Naive thymus-derived CD8-positive, alpha-beta T cell (primary cell): ENCODE measurements at places on chromosomes 6 and 20. TPM values are rescaled to one million over a fixed set of nuclear protein-coding genes. Genes with fewer than 3 reads are reported as not detected.

GRCh38 chr20:24149175-24149574 lies 160.6 kb upstream of the GGTLC1 start:
- no peak for DNase-seq
- H3K4me1 ChIP-seq: peaks cover 5% of the 10 kb centered on the region
- no peak overlapping the region for H3K27ac ChIP-seq
- H3K36me3 ChIP-seq: no peaks in the 10 kb centered on the region
- peaks cover 5% of the 10 kb centered on the region for H3K27me3 ChIP-seq

DNA sequence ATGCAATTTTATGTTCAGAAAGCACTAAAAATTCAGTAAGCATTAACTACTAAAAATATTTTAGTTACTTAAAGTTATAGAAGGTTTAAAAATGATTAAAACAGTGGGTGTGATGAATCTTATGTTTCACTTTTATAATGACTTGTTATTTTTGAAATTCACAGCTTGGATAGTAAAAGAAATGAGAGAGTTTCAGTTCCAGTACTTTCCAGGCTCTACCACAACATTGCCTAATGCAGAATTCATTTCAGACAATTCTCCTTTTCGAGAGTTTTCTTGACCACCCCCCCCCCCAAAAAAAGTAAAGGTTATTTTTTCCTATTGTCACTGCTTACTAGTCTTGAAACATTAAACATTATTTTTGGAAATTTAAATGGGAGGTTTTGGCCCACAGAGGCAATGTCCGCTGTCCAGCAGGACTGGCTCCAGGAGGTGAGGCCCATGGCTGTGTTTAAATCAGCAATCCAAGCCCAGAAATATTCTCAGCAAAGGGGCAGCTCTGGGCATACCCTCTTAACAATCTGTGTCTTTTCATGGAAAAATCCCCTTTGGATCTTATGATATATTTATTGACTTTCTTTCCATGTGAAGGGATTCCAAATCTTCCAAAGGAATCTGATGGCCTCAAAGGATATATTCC lies 519.9 kb downstream of the MAFB start:
- no peak overlapping the region for H3K4me3 ChIP-seq
- no peaks in the 10 kb centered on the region for H3K36me3 ChIP-seq
- no peak for DNase-seq
- no peak overlapping the region for H3K27ac ChIP-seq
- peaks cover 4% of the 10 kb centered on the region for H3K27me3 ChIP-seq

DNA sequence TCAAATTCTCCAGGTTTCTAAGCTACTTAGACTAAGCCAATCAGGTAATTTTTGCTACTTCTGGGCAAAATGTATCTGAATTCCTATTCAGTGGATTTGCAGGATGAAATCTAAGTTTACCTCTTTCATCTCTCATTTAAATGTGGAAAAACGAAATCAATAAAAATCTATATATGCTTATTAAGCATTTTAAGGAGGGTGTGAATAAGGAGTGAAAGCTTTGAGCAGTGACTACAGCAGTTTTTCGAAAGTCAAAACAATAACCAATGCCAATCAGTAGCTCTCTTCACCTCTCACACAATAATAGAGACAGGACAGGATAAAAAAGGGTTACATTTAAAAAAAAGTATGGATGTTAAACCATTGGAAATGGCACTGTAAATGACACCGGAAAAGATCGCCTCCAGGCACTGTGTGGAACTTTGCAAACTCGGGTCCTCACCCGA lies 476 bp upstream of the BCKDHB start:
- H3K4me1 ChIP-seq: peaks cover 23% of the 10 kb centered on the region
- peak overlapping the region; percentile 94 for H3K4me3 ChIP-seq
- peak overlapping the region; percentile 94 for H3K27ac ChIP-seq
- H3K27me3 ChIP-seq: no peaks in the 10 kb centered on the region
- DNase-seq: no peak

GRCh38 chr20:63471002-63471716 lies 1.3 kb downstream of the KCNQ2 start:
- H3K27ac ChIP-seq: no peak overlapping the region
- DNase-seq: no peak
- peaks cover 8% of the 10 kb centered on the region for H3K4me1 ChIP-seq
- H3K36me3 ChIP-seq: no peaks in the 10 kb centered on the region

DNA sequence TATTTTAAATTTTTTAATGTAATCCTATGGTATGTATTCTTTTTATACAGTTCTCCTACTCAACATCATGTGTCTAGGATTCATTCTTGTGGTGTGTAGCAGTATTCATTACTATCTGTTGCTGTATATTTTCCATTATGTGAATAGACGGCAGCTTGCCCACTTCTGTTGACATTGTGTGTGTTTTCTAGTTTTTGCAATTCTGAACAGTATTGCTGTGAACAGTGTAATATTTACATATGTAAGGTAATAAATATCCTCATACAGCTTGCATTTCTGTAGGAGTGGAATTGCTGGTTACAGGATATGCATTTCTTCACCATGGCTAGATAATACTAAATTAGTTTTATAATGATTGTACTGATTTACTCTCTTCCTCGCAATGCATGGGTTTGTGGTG lies 51.9 kb downstream of the SCAF8 start:
- H3K4me1 ChIP-seq: peaks cover 45% of the 10 kb centered on the region
- no peak overlapping the region for H3K4me3 ChIP-seq
- H3K36me3 ChIP-seq: peaks cover 16% of the 10 kb centered on the region
- no peaks in the 10 kb centered on the region for H3K27me3 ChIP-seq
- no peak for DNase-seq
- H3K27ac ChIP-seq: no peak overlapping the region

The B3GAT2 gene
- total RNA-seq: not detected

The PFDN4 gene
- total RNA-seq: 23.8 TPM

The NKX2-4 gene
- total RNA-seq: not detected

GRCh38 chr6:44666324-44666723 lies 278.8 kb downstream of the CDC5L start:
- no peak overlapping the region for H3K27ac ChIP-seq
- no peaks in the 10 kb centered on the region for H3K4me1 ChIP-seq
- no peaks in the 10 kb centered on the region for H3K36me3 ChIP-seq
- H3K4me3 ChIP-seq: no peak overlapping the region
- H3K27me3 ChIP-seq: no peaks in the 10 kb centered on the region

- H3K4me3 ChIP-seq: peak overlapping the region; percentile 97
- H3K36me3 ChIP-seq: no peaks in the 10 kb centered on the region
- no peak for DNase-seq
Observed at GRCh38 chr6:43426928-43427405, 374 bp upstream of the ABCC10 start.

GRCh38 chr6:24332317-24332716 lies 25.5 kb downstream of the DCDC2 start:
- no peak overlapping the region for H3K4me3 ChIP-seq
- no peaks in the 10 kb centered on the region for H3K36me3 ChIP-seq
- no peak overlapping the region for H3K27ac ChIP-seq
- no peaks in the 10 kb centered on the region for H3K4me1 ChIP-seq

DNA sequence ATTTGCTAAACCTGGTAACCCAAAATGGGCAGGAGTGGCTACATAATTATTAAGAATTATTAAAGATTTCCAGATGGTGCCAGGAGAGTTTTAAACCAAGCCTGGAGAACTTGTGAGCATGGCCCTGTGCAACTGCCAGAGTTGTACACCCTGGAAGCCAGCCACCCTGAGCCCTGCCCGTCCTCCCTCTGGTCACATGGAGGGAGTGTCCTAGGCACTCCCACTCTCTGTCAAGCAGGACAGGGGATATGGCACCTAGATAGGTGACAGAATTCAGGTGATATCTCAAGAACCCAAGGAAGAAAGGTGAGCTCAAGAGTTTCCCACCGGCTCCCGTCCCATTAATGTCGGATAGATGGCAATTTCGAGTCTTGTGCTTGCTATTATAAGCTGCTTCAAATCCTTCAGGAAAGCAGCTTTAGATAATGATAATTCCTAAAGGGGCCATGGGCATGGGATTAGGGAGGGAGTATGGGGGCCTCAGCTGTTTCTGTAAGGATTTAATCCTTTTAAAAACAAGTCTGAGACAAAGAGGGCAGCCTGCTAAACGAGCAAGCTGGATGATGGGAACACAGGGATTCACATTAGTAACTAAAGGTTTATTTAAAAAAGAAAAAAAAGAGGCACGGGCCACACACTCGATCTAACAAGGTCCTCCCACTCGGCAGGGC lies 169.1 kb downstream of the BMP7 start:
- H3K4me3 ChIP-seq: no peak overlapping the region
- peaks cover under 1% of the 10 kb centered on the region for H3K4me1 ChIP-seq
- DNase-seq: no peak

The TSBP1 gene
- not detected for total RNA-seq

The CDH4 gene
- total RNA-seq: 0.44 TPM

DNA sequence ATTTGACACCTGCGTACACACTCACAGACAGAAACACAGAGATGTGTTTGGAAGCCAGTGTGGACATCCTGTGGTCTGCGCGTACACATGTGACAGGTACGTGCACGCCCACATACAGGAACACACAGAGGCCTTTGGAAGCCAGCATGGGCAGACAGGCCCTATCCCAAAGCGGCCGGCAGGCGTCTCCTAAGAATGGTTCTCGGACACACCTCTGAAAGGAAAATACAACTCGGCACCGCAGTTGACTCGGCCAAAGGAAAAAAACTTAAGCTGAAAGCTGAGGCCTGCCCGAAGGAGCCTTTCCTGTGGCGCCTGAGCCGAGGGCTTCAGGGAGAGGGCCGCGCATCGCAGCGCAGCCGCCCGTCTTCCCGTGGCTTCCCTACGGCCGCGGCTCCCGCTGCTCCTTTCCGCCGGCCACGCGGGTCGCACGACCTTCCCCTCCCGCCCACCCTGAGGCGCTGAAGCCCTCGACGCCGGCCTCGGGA lies 1.4 kb upstream of the CEP43 start:
- no peaks in the 10 kb centered on the region for H3K36me3 ChIP-seq
- H3K27me3 ChIP-seq: no peaks in the 10 kb centered on the region
- H3K4me3 ChIP-seq: peak overlapping the region; percentile 91
- peak overlapping the region; percentile 59 for H3K27ac ChIP-seq
- no peak for DNase-seq
- H3K4me1 ChIP-seq: peaks cover 17% of the 10 kb centered on the region

DNA sequence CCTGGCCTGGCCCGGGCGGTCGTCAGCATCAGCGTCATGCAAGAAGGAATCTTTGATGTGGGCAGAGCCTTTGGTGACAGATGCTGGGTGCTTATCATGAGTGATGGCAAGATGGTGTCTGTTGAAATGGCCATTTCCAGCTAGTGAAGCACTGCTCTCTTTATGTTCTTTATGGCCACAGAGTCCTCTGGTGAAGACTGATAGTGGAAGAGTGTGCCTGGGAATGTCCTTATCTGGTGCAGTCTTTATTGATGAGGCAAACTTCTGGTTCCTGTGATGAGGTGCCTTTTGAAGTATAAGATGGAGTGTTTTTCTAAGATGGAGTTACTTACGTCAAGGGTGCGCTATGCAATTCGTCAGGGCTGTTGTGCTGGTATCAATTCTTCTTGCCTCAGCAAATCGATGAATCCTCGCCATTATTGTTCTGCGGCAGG lies 22.6 kb upstream of the CCR6 start:
- H3K4me3 ChIP-seq: no peak overlapping the region
- H3K27ac ChIP-seq: no peak overlapping the region
- H3K27me3 ChIP-seq: no peaks in the 10 kb centered on the region
- DNase-seq: no peak
- H3K36me3 ChIP-seq: no peaks in the 10 kb centered on the region

The TMX4 gene
- 39.5 TPM for total RNA-seq

The ADISSP gene
- total RNA-seq: 19.6 TPM

The CCM2L gene
- total RNA-seq: not detected

The BNIP5 gene
- total RNA-seq: not detected

GRCh38 chr20:54199721-54200176 lies 8.1 kb upstream of the PFDN4 start:
- no peaks in the 10 kb centered on the region for H3K27me3 ChIP-seq
- no peak overlapping the region for H3K27ac ChIP-seq
- H3K4me3 ChIP-seq: no peak overlapping the region
- DNase-seq: peak; percentile 54

GRCh38 chr6:17580518-17581048 lies 19.5 kb upstream of the FAM8A1 start:
- H3K27ac ChIP-seq: no peak overlapping the region
- peaks cover 5% of the 10 kb centered on the region for H3K4me1 ChIP-seq
- H3K36me3 ChIP-seq: peaks cover 3% of the 10 kb centered on the region

- no peaks in the 10 kb centered on the region for H3K36me3 ChIP-seq
- H3K27ac ChIP-seq: peak overlapping the region; percentile 34
- DNase-seq: no peak
- peaks cover 15% of the 10 kb centered on the region for H3K4me1 ChIP-seq
Observed at GRCh38 chr6:16849280-16849987, 88.2 kb upstream of the ATXN1 start.

DNA sequence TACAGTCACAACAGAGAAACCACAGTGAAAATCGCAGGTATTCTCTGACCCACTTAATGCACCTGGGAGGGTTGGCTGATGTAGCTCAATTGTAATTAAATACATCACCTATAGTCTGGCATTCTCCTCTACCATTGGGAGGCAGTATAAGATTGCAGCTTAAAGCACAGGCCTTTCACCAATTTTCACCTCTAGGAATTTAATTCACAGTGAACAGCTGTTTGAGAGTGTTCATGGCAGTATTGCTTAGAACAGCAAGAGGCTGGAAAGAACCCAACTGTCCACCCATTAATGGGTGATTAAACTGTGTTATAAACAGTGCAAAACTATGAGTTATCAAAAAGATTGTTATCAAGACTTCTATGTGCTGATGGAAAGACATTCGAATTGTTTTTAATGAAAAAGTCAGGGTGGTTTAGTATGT lies 2.0 kb downstream of the EDEM2 start:
- H3K27ac ChIP-seq: peak overlapping the region; percentile 79
- peaks cover 13% of the 10 kb centered on the region for H3K4me1 ChIP-seq
- no peaks in the 10 kb centered on the region for H3K27me3 ChIP-seq
- H3K4me3 ChIP-seq: peak overlapping the region; percentile 69

GRCh38 chr20:57819691-57820380 lies 110.0 kb upstream of the PMEPA1 start:
- no peak for DNase-seq
- H3K27ac ChIP-seq: no peak overlapping the region
- peaks cover 1% of the 10 kb centered on the region for H3K36me3 ChIP-seq
- no peaks in the 10 kb centered on the region for H3K4me1 ChIP-seq
- peaks cover 33% of the 10 kb centered on the region for H3K27me3 ChIP-seq

DNA sequence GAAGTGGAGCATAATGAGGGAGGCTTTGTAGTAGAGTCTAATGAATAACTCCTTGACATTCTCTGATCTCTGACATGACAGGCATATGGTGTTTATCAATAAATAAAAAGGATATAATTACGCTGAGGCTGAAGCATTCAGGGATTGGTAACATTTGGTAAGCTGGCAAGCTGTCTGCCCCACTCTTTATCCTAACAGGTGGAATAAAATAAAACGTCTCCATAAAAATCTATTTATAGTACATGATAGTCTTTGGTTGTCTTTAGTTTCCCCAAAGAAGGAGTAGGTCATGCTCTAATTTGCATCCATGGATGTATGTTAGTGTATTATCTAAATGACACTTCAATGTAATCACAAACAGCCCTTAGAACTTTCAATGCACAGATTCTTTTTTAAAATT lies 30.9 kb upstream of the RBM24 start:
- H3K4me3 ChIP-seq: no peak overlapping the region
- H3K36me3 ChIP-seq: no peaks in the 10 kb centered on the region
- H3K27ac ChIP-seq: no peak overlapping the region
- peaks cover 6% of the 10 kb centered on the region for H3K27me3 ChIP-seq
- no peaks in the 10 kb centered on the region for H3K4me1 ChIP-seq

GRCh38 chr6:122381494-122382265 lies 17.8 kb upstream of the HSF2 start:
- H3K27ac ChIP-seq: no peak overlapping the region
- peaks cover 6% of the 10 kb centered on the region for H3K4me1 ChIP-seq
- DNase-seq: peak; percentile 77
- H3K4me3 ChIP-seq: no peak overlapping the region
- no peaks in the 10 kb centered on the region for H3K27me3 ChIP-seq
